DMS153 (cell line): ENCODE measurements at places on chromosomes 13 and 19.

DNA sequence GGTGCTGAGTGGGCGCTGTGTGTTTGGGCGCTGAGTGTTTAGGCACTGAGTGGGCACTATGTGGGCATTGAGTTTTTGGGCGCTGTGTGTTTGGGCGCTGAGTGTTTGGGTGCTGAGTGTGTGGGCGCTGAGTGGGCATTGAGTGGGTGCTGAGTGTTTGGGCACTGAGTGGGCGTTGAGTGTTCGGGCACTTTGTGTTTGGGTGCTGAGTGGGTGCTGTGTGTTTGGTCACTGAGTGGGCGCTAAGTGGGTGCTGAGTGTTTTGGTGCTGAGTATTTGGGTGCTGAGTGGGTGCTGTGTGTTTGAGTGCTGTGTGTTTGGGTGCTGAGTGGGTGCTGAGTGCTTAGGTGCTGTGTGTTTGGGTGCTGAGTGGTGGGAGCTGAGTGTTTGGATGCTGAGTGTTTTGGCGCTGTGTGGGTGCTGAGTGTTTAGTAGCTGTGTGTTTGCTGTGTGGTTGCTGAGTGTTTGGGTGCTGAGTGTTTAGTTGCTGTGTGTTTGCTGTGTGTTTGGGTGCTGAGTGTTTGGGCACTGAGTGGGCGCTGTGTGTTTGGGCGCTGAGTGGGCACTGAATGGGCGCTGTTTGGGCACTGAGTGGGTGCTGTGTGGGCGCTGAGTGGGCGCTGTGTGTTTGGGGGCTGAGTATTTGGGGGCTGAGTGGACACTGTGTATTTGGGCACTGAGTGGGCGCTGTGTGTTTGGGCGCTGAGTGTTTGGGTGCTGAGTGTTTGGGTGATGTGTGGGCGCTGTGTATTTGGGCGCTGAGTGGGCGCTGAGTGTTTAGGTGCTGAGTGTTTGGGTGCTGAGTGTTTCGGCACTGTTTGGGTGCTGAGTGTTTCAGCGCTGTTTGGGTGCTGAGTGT, 47.2 kb upstream of the F7 start:
- no peak for DNase-seq

DNA sequence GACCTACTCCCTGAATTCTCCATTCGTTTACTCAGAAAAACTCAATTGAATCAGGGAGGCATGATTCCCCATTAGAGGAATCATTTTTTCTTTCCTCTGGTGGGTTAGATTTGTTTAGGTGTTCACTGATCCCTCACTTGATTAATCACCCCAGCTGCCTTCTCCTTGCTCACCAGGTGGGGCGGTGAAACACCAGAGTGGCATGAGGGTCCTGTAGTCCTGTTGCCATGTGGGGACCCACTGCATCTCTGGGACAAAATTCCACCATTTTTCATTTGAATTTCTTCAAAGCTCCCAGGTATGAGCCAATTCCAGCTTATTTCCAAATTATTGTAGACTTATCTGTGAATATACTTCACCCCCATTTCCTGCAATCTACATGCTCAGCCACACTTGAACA, 462.7 kb upstream of the ZNF507 start:
- DNase-seq = no peak

DNA sequence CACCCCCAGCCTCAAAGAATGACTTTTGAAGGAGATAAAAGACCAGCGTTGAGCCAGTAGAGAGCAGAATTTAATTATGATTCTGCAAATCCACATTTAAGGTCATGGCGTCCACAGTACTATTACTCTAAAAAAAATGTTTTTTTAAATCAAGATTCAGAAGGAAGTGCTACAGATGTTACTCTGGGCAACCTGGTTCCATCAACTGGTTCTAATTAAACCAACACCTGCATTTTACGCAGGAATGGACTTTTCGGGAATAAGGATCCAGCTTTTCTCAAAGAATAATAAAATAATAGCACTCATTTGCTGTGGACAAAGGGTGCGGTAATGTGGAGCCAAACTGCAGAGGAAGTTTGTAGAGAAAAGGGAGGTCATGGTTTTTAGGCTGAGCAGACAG, 62.9 kb upstream of the IPO5 start:
- no peak for DNase-seq

DNA sequence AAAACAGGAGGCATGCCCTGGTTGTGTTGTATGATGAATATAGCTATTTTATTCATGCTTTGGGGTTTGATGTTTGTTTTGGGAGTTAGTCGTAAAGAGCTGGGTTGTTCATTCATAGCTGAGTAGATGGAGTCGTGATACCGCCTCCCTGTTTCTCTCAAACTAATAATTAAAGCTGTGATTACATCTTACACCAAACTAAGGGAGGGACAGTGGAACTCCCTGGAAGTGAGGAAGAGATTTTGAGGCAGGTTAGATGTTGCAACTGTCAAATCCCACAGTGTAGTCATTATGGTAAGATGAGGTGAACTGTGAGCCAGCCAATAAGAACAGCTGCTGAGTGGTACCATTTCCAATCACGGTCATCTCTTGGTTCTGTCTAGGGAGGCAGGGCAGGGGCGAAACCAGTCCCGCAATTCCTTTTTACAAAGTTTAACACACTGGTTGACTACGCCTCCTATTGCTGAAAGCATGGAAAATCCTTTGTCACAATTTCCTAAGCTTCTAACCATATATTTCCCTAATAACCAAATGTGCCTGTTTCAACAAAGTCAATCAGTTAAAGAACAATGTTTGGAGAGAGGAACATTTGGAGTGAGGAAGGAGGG, 207.6 kb upstream of the SERP2 start:
- DNase-seq = no peak

DNA sequence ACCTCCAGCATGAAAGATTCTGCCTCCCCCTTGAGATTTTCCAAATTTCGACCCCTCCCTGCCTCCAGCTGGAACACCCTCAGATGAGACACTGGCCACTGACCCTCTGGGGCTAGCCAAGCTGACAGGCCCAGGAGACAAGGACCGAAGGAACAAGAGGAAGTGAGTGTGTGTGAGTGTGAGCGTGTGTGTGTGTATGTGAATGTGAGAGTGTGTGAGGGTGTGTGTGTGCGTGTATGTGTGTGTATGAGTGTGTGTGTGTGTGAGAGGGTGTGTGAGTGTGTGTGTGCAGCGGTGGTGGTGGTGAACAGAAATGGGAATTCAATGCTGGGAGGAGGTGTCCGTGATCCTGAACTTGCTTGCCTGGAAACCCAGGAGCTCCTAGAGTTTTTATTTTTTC, 13.8 kb downstream of the HRC start:
- DNase-seq = no peak

GRCh38 chr13:46866150-46866549, 30.7 kb downstream of the HTR2A start:
- DNase-seq = no peak

- no peak for DNase-seq
Observed at GRCh38 chr19:6779206-6779605, 6.7 kb downstream of the VAV1 start.

DNA sequence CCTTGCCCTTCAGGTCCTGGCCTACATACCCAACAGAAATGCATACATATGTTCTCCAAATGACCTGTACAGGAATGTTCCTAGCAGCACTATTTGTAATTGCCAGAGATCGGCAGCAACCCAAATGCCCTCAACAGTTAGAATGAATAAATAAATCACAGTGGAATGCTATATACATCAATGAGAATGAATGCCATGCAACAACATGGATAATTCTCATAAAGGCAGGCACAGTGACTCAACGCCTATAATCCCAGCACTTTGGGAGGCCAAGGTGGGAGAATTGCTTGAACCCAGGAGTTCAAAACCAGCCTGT, 18.6 kb downstream of the TEX101 start:
- DNase-seq = no peak

- no peak for DNase-seq
Observed at GRCh38 chr13:64680739-64681138, 2549.4 kb downstream of the PCDH9 start.

- no peak for DNase-seq
Observed at GRCh38 chr13:111411919-111412650, 91.6 kb downstream of the TEX29 start.

DNA sequence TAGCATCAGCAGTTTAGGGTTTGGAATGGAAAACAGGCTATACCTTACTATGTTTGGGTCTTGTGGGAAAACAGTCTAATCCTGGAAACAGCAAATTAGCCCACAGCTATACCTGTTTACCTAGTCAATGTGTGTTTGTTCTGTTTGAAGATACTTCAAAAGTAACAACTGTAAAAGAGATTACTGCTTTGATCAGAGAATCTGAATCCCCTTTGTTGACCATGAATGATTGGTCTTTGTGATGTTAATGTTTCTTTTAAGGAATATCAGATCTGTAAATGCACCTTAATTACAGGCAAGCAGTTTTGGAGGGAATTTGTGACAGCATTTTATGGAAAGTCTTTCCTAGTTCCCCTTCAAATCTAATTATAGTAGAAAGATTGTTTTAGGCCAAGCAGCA, 20.7 kb upstream of the KLF5 start:
- no peak for DNase-seq

DNA sequence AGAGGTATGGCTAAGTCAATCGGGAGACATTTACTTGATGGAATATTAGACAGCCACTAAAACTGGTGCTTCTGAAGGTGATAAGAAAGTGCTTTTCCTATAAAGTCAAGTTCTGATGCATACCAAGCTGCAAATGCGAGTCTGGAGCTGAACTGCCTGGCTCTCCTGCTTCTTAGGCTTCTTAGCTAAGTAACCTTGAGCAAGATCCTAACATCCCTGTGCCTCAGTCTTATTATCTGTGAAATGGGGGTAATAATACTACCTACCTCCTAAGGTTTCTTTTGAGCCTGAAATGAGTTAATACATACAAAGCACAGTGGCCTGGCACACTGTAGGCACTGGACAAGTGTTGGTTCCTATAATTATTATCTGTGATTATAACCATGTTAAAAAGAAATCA, 64.5 kb downstream of the ZIC5 start:
- no peak for DNase-seq

DNA sequence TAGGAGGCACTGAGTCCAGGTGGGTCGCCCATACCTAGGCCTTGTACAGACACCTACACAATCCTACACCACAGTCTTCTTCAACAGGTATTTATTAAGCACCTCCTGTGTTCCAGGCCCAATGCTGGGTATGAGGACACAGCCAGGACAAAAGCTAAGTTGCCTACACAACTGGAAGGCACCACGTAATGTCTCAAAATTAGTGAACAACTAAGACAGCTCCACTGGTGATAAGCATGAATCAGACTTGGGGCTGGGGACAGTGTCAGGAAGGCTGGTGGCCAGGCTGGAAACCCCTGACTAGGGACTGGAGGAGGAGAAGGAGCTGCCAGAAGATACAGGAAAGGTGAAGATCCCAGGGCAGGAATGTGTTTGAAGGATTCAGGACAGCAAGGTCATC, 2.4 kb downstream of the SMIM24 start:
- DNase-seq = no peak

DNA sequence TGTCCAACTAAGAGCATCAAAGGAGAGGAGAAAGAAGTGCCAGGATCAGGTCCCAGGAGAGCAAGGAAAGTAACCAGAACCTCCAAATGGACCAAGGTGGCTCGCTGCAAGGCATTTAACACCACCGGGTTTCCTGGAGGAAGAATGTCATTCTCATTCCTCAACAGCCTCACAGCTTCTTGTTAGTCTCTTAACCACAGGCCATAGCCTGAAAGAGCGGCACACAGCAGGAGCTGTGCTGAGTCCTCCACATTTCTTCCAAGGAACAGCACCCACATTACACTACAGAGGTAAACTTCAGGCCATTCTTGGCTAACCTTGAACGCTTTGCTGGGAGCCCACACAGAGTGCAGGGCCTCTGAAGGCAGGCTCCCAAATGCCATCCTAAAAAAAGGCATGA, 23.6 kb downstream of the DOCK9 start:
- DNase-seq = no peak

- DNase-seq = no peak
Observed at GRCh38 chr19:39236527-39236926, 8.3 kb downstream of the IFNL3 start.

GRCh38 chr13:102679449-102680132, 15.3 kb downstream of the METTL21C start:
- no peak for DNase-seq

GRCh38 chr13:40813667-40814454, 24.4 kb downstream of the SLC25A15 start:
- no peak for DNase-seq

DNA sequence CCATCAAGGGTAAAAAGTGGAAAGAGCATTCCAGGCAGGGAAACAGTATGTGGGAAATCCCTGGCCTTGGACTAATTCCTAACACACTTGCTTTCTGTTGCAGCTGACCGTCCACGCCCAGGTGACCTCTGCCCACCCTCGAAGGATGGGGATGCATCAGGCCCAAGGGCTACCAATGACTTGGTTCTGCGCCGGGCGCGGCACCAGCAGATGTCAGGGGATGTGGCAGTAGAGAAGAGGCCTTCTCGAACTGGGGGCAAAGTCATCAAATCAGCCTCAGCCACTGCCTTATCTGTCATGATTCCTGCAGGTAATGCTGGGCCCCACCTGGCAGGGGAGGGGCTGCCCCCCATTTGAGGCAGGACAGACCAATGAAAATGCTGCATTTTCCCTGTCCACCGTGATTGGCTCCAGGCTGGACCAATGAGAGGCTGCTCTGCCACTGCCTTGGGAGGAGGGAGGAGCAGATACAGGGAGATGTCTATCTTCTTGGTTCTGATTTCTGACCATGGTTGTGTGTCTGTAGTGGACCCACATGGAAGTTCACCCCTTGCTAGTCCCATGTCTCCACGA, 12.6 kb downstream of the DNASE2 start:
- no peak for DNase-seq

GRCh38 chr13:30796132-30796572, 60.8 kb downstream of the ALOX5AP start:
- DNase-seq = no peak

DNA sequence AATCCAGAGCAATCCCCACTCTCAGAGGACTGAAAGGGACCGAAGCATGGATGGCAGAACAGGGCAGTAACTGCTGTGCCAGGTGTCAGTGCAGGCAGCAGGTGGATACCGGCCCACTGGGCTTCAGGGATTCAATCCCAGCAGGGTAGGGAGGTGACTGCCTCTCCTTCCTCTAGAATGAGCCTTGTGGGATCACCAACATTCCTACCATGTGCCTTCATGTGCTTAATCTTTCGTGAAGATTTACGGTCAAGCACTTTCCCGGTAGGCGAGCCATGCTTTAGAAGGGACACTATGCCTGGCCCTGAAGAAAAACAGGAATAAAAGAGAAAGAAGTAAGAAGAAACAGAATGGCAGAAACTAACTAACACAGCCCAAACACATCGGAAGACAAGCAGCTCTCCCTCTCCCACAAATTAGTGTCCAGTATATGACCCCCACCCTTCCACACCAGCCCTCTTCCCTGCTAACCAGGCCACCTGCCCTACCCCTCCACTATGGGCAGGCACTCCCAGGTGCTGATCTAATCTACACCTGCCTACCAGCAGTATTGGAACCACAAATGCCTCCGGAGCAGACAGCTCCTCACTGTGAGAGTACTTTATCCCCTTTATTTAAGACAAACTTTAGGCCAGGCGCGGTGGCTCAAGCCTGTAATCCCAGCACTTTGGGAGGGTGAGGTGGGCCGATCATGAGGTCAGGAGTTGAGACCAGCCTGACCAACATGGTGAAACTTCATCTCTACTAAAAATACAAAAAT, 162.5 kb downstream of the NUFIP1 start:
- DNase-seq = no peak
